GM23248 (cell line): ENCODE measurements at places on chromosomes 6 and 20. TPM values are rescaled to one million over a fixed set of nuclear protein-coding genes. Genes with fewer than 3 reads are reported as not detected.

SLC17A2 gene
- not detected in 2 replicates for polyA plus RNA-seq

CDH4 gene
- polyA plus RNA-seq: 1.1 and 1.2 TPM in 2 replicates

LEMD2 gene
- 20.1 and 21.5 TPM in 2 replicates for polyA plus RNA-seq

SALL4 gene
- polyA plus RNA-seq: not detected in 2 replicates

GSTA2 gene
- polyA plus RNA-seq: 0.51 TPM in 1 of 2 replicates, not detected in the other

KIFC1 gene
- polyA plus RNA-seq: 3.9 and 4.0 TPM in 2 replicates

ACTL10 gene
- polyA plus RNA-seq: 1.5 and 1.7 TPM in 2 replicates

C6orf163 gene
- polyA plus RNA-seq: 0.19 and 0.33 TPM in 2 replicates

RIPPLY2 gene
- polyA plus RNA-seq: not detected in 2 replicates

PTCRA gene
- polyA plus RNA-seq: not detected in 2 replicates

ABHD16B gene
- polyA plus RNA-seq: not detected in 2 replicates

LTB gene
- polyA plus RNA-seq: 0.23 TPM in 1 of 2 replicates, not detected in the other

ALDH8A1 gene
- not detected in 2 replicates for polyA plus RNA-seq

TP53TG5 gene
- 0.42 and 0.55 TPM in 2 replicates for polyA plus RNA-seq

LPA gene
- not detected in 2 replicates for polyA plus RNA-seq

MCHR2 gene
- not detected in 2 replicates for polyA plus RNA-seq

DACT2 gene
- not detected in 2 replicates for polyA plus RNA-seq

OR12D2 gene
- polyA plus RNA-seq: not detected in 2 replicates

SMAP1 gene
- 18.0 and 20.1 TPM in 2 replicates for polyA plus RNA-seq

BMP2 gene
- polyA plus RNA-seq: 0.33 and 0.34 TPM in 2 replicates
